Ovary (tissue), 10 donors: ENCODE measurements at places on chromosomes 7 and 10.

- peak; percentile 32 for DNase-seq
Measured at GRCh38 chr10:75395932-75396630, 5.5 kb downstream of the ZNF503 start.

- DNase-seq: no peak
Measured at GRCh38 chr7:92002720-92003119, 62.1 kb downstream of the AKAP9 start.

- DNase-seq: no peak
Measured at GRCh38 chr7:15750727-15751126, 64.2 kb upstream of the MEOX2 start.

GRCh38 chr7:17779381-17779780 is 160.9 kb downstream of the SNX13 start:
- DNase-seq: no peak

GRCh38 chr10:131700506-131700905 is 200.3 kb upstream of the PPP2R2D start:
- no peak for DNase-seq

- DNase-seq: no peak
Measured at GRCh38 chr10:32338262-32338661, 8.7 kb downstream of the EPC1 start.

DNA sequence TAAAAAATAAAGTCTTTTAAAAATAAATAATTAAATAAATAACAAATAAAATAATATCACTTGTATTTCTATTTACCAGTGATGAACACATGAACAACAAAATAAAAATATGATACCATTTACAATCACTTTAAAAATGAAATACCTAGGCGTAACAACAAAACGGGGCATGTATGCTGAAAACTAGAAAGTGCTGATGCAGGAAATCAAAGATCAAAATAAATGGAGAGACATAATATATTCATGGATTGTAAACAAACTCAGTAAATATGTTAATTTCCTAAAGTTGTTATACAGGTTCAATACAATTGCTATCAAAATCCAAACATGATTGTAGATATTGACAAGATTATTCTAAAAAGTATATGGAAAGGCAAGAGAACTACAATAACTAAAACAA is 19.2 kb upstream of the SFTPA2 start:
- no peak for DNase-seq

GRCh38 chr7:116540743-116541142 is 15.9 kb downstream of the CAV1 start:
- DNase-seq: no peak

- no peak for DNase-seq
Measured at GRCh38 chr10:133123050-133123745, 35.5 kb downstream of the ADGRA1 start.

DNA sequence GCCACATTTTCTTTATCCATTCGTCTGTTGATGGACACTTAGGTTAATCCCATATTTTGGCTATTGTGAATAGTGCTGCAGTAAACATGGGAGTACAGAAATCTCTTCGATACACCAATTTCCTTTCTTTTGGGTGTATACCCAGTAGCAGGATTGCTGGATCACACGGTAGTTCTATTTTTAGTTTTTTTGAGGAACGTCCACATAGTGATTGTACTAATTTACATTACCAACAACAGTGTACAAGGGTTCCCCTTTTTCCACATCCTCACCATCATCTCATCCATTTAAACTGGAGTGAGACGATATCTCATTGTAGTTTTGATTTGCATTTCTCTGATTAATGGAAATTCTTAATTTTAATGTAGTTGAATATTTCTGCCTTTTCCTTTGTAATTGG is 19.3 kb downstream of the VKORC1L1 start:
- no peak for DNase-seq
